Heart left ventricle (tissue), 16 donors: ENCODE measurements at places on chromosomes 7 and 10. TPM values are rescaled to one million over a fixed set of nuclear protein-coding genes. Genes with fewer than 3 reads are reported as not detected.

Gene VIPR2
- 3.3 TPM for polyA plus RNA-seq

Gene KCNH2
- polyA plus RNA-seq: 59.8 TPM

Gene CYP2E1
- 0.43 TPM for polyA plus RNA-seq

Gene ZNF853
- polyA plus RNA-seq: 3.1 TPM

DNA sequence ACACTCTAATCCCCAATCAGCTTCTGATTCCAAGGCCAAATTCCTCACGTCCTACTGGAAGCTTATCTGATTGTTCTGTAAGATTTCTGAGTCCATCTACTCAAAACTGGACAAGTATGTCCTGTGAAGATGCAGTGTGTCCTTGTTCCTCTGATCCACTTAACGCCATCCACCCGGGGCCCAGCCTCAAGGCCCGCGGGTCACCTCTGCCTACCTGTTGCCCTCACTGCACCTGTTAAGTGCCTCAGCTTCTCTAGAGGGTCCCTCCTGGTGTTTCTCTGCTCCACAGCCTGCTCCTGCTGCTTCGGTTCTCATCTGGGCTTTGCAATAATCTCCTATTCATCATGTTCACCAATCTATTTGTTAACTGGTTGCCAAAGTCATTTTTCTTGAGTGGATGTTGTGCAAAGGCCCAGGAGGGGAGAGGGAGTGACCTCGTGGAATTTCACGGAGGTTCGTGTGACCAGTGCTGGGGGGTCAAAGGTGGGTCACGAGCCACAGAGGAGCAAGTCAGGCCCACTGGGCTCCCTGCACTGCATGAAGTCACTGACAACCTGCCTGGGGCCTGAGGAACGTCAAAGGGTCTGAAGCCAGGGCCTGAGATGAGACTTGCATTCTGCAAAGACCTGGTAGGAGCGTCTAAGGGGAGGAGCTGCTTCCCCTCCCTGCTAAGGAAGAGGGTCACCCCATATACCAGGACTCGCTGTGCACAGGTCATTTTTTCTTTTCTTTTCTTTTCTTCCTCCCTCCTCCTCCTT is 338.1 kb downstream of the WDR37 start:
- no peaks in the 10 kb centered on the region for H3K36me3 ChIP-seq
- no peak for DNase-seq
- no peak overlapping the region for H3K4me3 ChIP-seq
- H3K27me3 ChIP-seq: no peaks in the 10 kb centered on the region
- H3K27ac ChIP-seq: no peak overlapping the region

DNA sequence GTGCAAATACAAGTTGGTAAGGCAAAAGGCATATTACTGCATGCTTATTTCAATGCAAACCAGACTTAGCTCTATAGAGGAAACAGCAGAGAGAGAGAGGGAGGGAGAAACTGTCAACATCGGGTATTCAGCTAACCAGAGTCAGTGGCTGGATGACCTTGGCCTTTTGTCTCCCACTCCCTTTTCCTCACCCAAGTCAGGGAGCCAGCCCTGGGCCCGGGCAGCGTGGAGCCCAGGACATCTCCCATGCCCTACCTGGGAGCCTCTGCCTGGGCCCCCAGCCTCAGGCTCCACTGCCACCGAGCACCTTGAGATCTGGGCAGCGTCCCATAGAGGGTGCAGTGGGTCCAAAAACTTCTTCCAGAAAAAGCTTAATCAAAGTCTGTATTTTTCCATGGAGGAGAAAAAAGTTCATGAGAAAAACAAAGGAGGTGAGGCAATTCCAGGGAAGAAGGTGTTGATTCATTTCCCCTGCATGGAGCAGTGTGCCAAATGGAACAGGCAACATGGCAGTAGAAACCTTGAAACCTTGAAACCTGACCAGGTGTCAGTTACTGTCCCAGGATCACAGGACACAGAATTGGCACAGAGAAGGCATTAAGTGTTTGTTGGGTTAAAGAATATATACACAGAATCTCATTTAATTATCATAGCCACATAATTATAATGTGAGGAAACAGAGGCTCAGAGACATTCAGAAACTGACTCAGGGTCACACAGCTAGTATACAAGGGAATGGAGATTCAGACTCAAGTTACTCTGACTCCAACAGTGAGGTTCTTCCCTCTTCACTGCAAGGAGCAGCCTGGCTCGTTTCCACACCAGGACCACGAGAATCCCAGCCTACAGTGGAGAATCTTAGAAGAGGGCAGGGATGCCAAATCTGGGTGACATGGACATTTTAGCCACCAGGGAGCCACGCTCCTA is 5.8 kb upstream of the NCOA4 start:
- H3K27me3 ChIP-seq: peaks cover 3% of the 10 kb centered on the region
- H3K4me1 ChIP-seq: no peaks in the 10 kb centered on the region
- no peaks in the 10 kb centered on the region for H3K36me3 ChIP-seq
- H3K4me3 ChIP-seq: no peak overlapping the region

GRCh38 chr10:90885176-90885575 is 13.4 kb downstream of the RPP30 start:
- no peak overlapping the region for H3K27ac ChIP-seq
- H3K4me1 ChIP-seq: no peaks in the 10 kb centered on the region
- H3K27me3 ChIP-seq: no peaks in the 10 kb centered on the region
- DNase-seq: no peak
- no peaks in the 10 kb centered on the region for H3K36me3 ChIP-seq
- no peak overlapping the region for H3K4me3 ChIP-seq

DNA sequence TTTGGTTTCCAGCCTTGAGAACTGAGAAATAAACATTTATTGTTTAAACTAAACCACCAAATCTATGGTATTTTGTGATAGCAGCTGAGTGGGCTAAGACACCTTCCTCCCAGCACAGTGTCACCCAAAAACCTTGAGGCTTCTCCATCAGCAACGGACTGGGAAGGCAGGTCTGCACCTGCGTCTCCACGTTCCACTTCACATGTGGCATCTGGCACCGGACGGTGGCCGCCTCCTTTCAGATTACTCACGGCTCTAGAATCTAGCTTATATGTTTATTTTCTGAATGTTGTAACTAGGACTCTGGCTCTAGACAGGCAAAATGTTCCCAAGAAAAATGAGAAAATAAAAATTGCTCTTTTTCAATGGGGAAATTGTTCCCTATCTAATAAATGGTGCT is 201.0 kb downstream of the ADARB2 start:
- no peaks in the 10 kb centered on the region for H3K4me1 ChIP-seq
- DNase-seq: no peak
- no peak overlapping the region for H3K27ac ChIP-seq
- peaks cover 1% of the 10 kb centered on the region for H3K27me3 ChIP-seq
- no peaks in the 10 kb centered on the region for H3K36me3 ChIP-seq

- no peaks in the 10 kb centered on the region for H3K4me1 ChIP-seq
- H3K4me3 ChIP-seq: no peak overlapping the region
- no peak for DNase-seq
- H3K27me3 ChIP-seq: no peaks in the 10 kb centered on the region
- H3K36me3 ChIP-seq: no peaks in the 10 kb centered on the region
- no peak overlapping the region for H3K27ac ChIP-seq
Measured at GRCh38 chr7:11714676-11715075, 117.3 kb downstream of the THSD7A start.

- H3K4me3 ChIP-seq: no peak overlapping the region
- H3K4me1 ChIP-seq: peaks cover 4% of the 10 kb centered on the region
- no peaks in the 10 kb centered on the region for H3K27me3 ChIP-seq
- no peak for DNase-seq
- no peaks in the 10 kb centered on the region for H3K36me3 ChIP-seq
Measured at GRCh38 chr7:18566829-18567228, 71.3 kb downstream of the HDAC9 start.

GRCh38 chr10:50439187-50439586 is 184.6 kb downstream of the SGMS1 start:
- no peaks in the 10 kb centered on the region for H3K36me3 ChIP-seq
- H3K27ac ChIP-seq: no peak overlapping the region
- no peak overlapping the region for H3K4me3 ChIP-seq
- H3K27me3 ChIP-seq: no peaks in the 10 kb centered on the region
- no peak for DNase-seq

DNA sequence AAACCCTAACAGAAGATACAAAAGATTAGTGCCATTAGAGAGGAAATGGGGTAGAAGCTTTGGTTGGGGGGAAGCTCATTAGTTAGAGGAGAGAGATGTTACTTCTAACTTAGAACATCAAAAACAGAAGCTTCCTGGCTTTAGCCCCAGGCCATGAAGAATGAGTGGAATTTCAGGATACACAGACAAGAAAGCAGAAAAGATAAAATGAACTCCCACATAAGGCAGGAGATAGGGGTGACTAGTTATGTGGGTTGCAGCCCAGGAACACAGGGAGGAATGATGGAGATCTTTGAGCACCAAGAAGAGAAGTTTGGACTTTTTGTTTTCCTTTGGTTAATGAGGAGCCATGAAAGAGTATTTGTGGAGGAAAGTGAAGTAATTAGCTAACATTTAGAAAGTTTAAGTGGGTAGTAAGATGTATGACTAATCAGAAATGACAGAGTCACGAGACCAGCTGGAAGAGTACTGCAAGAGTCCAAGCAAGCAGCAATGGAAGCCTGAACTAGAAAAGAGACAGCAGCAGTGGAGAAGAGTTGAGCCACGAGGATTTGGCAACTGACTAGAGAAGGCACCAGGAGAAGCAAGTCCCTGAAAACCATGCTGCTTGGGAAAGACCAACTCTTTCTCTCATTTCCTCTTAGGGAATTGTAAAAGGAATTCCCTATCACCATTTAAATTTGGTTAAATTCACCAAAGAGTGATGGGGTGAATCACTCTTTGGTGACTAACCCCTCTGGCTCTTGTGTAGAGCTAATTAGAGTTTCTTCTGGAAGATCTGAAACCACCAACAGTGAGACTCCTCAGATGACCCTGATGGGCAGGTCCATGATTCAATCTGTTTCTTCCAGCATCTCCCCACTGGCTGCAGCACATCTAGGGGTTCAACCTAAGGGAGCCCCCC is 131.9 kb downstream of the KCNMA1 start:
- no peak for DNase-seq
- H3K4me1 ChIP-seq: no peaks in the 10 kb centered on the region
- H3K27ac ChIP-seq: no peak overlapping the region

- H3K27me3 ChIP-seq: peaks cover 9% of the 10 kb centered on the region
- H3K36me3 ChIP-seq: no peaks in the 10 kb centered on the region
- H3K27ac ChIP-seq: no peak overlapping the region
- no peak for DNase-seq
- H3K4me3 ChIP-seq: no peak overlapping the region
- H3K4me1 ChIP-seq: no peaks in the 10 kb centered on the region
Measured at GRCh38 chr10:116521424-116522290, 24.1 kb upstream of the PNLIP start.

GRCh38 chr10:78924319-78925003 is 144.3 kb upstream of the ZMIZ1 start:
- no peaks in the 10 kb centered on the region for H3K27me3 ChIP-seq
- DNase-seq: no peak
- H3K4me1 ChIP-seq: peaks cover 19% of the 10 kb centered on the region

GRCh38 chr7:36283711-36284130 is 105.9 kb upstream of the ANLN start:
- H3K36me3 ChIP-seq: no peaks in the 10 kb centered on the region
- peaks cover 74% of the 10 kb centered on the region for H3K4me1 ChIP-seq
- peak overlapping the region; percentile 33 for H3K27ac ChIP-seq

DNA sequence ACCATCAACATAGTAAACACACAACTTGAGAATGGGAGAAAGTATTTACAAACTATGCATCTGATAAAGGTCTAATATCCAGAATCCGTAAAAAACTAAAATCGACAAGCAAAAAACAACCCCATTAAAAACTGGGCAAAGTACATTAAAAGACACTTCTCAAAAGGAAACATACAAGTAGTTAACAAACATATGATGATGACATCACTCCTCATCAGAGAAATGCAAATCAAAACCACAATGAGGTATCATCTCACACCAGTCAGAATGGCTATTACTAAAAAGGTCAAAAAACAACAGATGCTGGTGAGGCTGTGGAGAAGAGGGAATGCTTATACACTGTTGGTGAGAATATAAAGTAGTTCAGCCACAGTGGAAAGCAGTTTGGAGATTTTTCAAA is 125.1 kb downstream of the TFPI2 start:
- no peaks in the 10 kb centered on the region for H3K36me3 ChIP-seq
- H3K4me1 ChIP-seq: no peaks in the 10 kb centered on the region
- no peak overlapping the region for H3K27ac ChIP-seq
- no peak overlapping the region for H3K4me3 ChIP-seq
- no peaks in the 10 kb centered on the region for H3K27me3 ChIP-seq

GRCh38 chr7:36216063-36216684 is 63.1 kb downstream of the EEPD1 start:
- no peak overlapping the region for H3K4me3 ChIP-seq
- no peak overlapping the region for H3K27ac ChIP-seq
- H3K27me3 ChIP-seq: no peaks in the 10 kb centered on the region
- no peaks in the 10 kb centered on the region for H3K36me3 ChIP-seq

DNA sequence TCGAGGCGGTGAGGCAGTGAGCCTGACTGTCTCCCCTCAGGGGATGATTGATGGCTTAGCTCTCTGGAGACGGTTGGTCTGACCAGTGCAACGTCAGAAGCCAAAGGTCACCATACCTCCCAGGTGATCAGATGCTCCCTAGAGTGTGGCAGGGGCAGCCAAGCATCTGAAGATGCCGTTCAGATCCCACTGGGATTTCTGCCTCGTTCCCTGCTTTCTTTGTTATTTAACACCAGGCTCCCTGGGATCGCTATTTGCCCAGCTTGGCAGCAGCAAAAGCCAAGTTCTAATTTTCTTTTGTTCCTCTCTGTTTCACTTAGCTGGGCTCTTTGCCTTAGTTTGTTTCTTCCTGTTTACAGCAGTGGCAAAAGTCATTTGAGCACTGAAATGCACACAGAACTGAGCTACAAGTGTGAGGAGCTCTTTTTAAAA is 53.5 kb upstream of the SVIL start:
- no peak for DNase-seq
- H3K27me3 ChIP-seq: no peaks in the 10 kb centered on the region

GRCh38 chr10:102113956-102114857 is 6.0 kb downstream of the LDB1 start:
- peak; percentile 73 for DNase-seq
- H3K36me3 ChIP-seq: no peaks in the 10 kb centered on the region
- H3K4me3 ChIP-seq: peak overlapping the region; percentile 62
- no peaks in the 10 kb centered on the region for H3K27me3 ChIP-seq
- H3K4me1 ChIP-seq: peaks cover 39% of the 10 kb centered on the region

DNA sequence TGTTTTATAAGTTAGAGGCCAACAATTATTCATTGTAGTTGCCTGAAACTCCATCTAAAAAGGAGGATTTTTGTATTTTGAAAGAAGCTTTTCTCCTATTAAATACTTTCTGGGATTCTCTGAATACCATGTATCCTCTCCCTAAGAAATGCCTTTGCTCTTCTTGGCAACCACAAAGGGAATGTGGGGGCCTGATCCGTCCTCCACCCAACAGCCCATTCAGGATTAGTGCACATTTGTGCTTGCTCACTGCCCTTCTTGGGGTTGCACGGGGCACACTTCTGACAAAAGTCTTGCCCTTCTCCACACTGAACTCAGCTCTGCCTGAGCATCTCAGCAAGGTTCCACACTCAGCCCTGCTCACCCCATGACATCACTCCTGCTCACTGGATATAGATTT is 194.2 kb downstream of the SLC25A13 start:
- no peaks in the 10 kb centered on the region for H3K4me1 ChIP-seq
- H3K27me3 ChIP-seq: no peaks in the 10 kb centered on the region
- H3K4me3 ChIP-seq: no peak overlapping the region
- peaks cover 20% of the 10 kb centered on the region for H3K36me3 ChIP-seq
